Endodermal cell (in vitro differentiated cells): ENCODE measurements at places on chromosomes 1 and 21. TPM values are rescaled to one million over a fixed set of nuclear protein-coding genes. Genes with fewer than 3 reads are reported as not detected.

GRCh38 chr21:38409907-38410306 lies 88.4 kb downstream of the ERG start:
- no peak overlapping the region for H3K4me3 ChIP-seq
- H3K36me3 ChIP-seq = no peaks in the 10 kb centered on the region
- no peaks in the 10 kb centered on the region for H3K4me1 ChIP-seq
- H3K27me3 ChIP-seq = no peaks in the 10 kb centered on the region
- no peak for DNase-seq
- H3K27ac ChIP-seq = no peak overlapping the region

DNA sequence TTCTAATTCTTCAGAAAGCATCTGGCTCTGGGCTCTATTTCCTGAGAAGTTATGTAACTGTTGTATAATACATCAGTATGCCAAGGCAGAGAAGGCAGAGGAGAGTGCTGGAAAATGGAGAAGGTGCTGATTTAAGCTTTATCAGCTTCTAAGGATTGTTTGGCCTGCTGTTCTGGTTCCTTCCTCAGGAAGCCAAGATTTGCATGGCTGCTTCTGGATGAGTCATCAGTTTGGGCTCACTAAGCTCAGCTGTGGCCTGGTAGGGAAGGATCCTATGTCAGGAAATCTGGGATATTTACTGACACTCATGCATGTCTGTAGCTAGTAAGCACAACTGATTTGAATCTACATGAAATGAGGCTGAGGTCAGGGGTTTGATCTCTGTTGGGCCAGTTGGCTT lies 73.2 kb upstream of the ADGRL4 start:
- peak; percentile 69 for DNase-seq
- no peak overlapping the region for H3K27ac ChIP-seq
- no peaks in the 10 kb centered on the region for H3K36me3 ChIP-seq
- no peaks in the 10 kb centered on the region for H3K27me3 ChIP-seq
- no peak overlapping the region for H3K4me3 ChIP-seq
- H3K4me1 ChIP-seq = no peaks in the 10 kb centered on the region

- H3K4me3 ChIP-seq = no peak overlapping the region
- H3K4me1 ChIP-seq = no peaks in the 10 kb centered on the region
Observed at GRCh38 chr1:85957760-85958159, 198.8 kb downstream of the COL24A1 start.

DNA sequence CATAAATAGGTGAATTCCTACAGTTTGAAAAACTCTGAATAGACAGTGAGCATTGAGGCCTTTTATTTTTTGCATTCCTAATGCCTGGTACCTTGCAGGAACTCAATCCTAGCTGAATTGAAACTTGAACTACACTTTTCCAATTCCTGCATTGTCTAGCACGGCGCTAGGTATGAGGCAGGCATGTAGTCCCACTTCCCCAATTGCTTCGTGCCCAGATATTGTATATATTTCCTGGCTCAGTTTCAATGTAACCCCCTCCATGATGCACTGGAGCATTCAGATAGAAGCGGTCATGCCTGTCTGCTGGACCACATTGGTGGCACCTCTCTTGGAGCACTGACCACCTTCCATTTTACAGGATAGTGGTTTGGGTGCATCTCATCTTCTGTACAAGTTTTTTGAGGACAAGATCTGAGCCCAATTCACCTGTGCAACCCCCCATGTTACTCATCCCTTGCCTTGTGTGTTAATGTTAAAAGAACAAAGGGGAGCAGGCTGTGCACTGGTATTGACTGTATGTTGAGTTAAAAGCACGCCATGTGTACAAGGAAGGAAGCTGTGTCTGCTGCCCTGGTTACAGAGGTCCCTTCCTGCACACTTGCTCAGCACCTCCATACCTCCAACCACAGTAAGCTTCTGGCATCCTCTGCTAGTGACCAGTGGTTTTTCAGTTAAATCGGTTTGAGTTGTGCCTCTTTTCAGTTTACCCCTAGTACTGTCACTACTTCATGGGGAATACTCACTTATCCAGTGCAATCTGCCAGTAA lies 10.0 kb upstream of the RAB7B start:
- H3K27ac ChIP-seq = no peak overlapping the region
- no peak overlapping the region for H3K4me3 ChIP-seq
- no peaks in the 10 kb centered on the region for H3K4me1 ChIP-seq
- H3K27me3 ChIP-seq = no peaks in the 10 kb centered on the region
- peak; percentile 13 for DNase-seq

DNA sequence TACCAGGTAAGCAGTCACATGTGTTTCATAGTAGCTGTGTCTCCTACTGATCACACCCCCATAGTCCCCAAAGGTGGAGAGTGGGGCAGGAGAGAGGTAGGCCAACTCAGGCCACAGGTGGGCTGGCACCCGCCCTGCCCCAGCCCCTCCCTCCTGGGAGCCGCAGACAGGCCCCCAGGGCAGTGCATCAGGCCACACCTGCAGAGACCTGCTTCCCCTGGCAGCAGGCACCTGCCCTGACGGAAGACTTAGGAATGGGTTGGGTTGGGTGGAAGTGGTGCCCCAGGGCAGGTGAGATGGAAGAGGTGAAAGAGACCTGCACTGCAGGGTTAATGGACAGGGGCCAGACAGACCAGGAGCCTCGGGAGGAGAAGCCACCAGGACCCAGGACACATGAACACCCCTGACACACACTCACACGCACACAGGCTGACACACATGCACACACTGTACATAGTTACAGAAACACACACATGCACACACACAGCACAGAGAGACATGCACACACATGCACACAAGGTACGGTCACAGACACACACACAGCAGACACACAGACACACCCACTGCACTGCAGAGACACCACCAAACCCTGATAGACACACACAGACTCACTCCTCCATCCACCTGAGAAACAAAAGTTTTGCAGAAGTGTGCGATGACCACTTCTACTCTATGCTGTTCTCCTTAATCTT lies 1.7 kb upstream of the COL18A1 start:
- no peak overlapping the region for H3K27ac ChIP-seq
- H3K4me1 ChIP-seq = peaks cover 4% of the 10 kb centered on the region
- no peak overlapping the region for H3K4me3 ChIP-seq
- peak; percentile 42 for DNase-seq

- DNase-seq = no peak
- H3K4me3 ChIP-seq = no peak overlapping the region
- no peaks in the 10 kb centered on the region for H3K27me3 ChIP-seq
Observed at GRCh38 chr1:39562886-39563285, 13.7 kb downstream of the PABPC4 start.

The PKP1 gene
- total RNA-seq = 0.13 to 0.18 TPM (median 0.14 TPM) in 3 replicates

The TNFRSF25 gene
- 19.4 and 26.9 TPM in 2 replicates for total RNA-seq

The BARHL2 gene
- 0.18 TPM in 1 of 2 replicates, not detected in the other for total RNA-seq

The KCNK2 gene
- total RNA-seq = not detected in 3 replicates

The TMCO4 gene
- 1.8 to 6.6 TPM (median 5.0 TPM) in 3 replicates for total RNA-seq

The S100A8 gene
- total RNA-seq = not detected in 2 replicates
